Right cardiac atrium (tissue), 5 donors: ENCODE measurements at places on chromosomes 2 and 18. TPM values are rescaled to one million over a fixed set of nuclear protein-coding genes. Genes with fewer than 3 reads are reported as not detected.

- no peak for DNase-seq
These were observed 187.8 kb downstream of the FTCDNL1 start for GRCh38 chr2:199663157-199663556.

DNA sequence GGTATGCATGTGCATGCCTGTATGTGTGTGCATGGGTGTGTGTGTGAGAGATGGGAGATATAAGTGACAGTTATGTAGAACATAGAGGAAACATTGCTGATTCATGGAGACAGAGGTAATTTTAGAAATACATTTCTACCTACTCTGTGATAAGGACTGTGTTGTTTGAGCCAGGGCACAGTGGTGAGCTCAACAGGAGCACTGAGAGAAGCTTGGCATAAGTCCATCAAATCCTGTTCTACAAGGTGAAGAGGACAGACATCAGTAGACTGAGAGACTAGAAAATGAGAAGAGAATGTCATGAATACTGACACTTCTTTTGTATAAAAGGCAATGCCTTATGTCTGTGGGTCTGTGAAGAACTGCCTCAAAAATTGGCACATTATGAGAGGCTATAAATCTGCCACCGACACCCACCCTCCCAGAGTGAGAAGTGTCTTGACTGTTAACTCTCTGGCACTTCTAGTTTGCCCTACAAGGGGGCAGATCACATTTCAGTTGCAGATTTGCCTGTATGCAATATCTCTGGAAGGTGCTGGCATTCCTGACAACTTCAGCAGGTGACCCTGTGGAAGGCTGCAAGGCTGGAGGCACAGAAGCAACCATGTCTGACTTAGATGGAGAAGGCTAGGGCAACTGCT, 962.3 kb upstream of the NRXN1 start:
- no peak for DNase-seq

DNA sequence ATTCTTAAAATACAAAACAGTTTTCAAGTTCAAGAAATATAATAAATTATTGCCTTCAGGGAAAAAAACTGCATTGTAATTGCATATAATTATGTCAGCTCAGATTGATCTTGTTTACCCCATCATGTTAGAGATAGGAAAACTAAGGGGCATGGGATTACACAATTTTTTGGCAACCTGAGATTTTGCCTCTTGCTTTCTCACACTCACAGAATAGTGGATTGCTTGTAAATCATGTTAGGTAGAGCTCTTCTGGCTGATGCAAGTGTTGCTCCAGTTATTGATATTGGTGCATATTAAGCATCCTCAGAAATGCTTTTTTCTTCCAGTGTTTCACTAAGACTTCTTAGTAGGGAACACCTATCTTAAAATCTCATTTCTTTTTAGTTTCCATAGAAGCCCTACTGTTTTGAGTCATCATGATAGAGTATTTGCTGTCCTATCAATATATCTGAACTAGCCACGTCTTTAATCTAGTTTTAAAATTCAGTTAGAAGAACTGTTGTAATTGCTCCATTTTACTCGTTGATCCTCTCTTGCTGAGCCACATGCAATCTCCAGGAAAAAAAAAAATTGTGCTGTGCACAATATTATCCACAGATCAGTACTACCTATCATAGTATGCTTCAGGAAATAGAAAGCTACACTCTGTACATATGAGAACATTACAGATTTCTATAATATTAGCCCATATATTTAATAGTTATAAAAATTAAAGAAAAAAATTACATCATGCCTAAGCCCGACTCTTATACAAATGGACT, 393.1 kb downstream of the LRP1B start:
- no peak for DNase-seq

DNA sequence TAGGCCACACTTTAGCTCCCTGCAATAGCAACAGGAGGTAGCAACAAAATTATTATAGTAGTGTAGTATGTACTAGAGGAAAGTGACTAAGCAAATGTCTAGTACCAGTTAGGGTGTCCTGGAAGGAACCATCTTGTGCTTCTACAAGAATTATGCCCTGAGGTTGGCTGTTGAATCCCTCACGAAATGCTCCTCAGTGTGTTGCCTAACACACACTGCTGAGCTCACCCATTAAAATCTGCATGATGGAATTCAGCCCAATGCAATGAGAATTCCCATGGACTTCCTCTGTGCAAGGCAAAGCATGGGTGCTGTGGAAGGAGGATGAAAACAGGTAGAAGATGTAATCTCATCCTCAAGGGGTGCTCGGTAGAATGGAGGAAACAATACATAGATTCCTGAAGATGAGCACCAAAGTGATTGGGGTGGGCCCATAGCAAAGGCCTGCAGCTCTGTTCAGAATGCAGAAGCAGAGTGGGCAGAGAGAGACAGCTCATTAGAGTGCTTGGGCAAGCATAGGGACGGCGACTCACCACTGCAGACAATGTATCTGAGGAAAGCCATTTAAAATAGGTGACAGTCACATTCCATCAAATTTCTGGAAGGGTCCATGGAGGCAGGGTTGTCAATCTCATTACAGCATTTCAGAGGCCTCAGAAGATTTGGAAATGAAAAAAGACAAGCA, 1.2 kb upstream of the UGT1A7 start:
- DNase-seq: no peak

GRCh38 chr2:167191588-167191987, 303.3 kb downstream of the XIRP2 start:
- DNase-seq: no peak

DNA sequence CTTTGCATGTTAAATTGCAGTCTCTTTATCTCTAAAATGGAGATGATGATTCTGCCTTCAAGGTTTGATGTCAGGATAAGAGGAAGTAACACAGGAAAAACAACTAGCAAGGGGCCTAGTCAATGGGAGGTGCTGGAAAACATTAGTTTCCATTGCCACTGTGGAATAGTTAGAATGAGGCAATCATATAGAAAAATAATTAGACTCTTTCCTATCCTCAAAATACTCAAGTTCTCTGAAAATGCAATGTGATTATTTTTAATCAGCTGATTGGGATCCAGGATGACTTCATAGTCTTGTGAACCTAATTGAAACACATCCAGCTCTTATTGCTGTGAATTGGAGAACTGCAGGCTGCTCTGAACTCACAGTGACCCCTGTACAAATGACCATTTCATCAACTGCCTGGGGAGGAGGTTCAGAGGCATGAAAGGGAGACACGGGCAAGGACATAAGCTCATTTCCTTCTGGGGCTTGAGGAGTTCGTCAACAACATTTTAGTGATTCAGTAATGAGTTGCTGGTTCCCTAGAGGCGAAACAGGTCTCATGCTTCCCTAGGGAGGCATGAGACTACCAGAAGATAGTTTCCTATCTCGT, 422.5 kb downstream of the LPIN1 start:
- no peak for DNase-seq

DNA sequence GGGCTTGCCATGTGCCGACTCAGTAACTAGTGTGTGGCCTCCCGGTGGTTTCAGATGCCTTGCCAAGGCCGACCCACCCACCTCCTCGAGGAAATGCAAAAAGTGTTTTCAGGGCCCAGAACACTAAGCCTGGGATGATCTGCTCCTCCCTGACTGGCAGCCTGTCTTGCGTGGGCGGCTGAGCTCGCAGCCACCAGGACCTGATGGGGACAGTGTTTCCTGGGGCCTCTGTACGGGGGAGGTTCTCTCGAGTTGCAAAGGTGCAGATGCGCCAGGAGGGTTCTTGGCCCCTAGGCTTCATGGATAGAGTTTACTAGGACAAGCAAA, 85.2 kb downstream of the GLI2 start:
- peak; percentile 69 for DNase-seq

GRCh38 chr2:195343540-195343939, 313.5 kb upstream of the SLC39A10 start:
- DNase-seq: no peak

DNA sequence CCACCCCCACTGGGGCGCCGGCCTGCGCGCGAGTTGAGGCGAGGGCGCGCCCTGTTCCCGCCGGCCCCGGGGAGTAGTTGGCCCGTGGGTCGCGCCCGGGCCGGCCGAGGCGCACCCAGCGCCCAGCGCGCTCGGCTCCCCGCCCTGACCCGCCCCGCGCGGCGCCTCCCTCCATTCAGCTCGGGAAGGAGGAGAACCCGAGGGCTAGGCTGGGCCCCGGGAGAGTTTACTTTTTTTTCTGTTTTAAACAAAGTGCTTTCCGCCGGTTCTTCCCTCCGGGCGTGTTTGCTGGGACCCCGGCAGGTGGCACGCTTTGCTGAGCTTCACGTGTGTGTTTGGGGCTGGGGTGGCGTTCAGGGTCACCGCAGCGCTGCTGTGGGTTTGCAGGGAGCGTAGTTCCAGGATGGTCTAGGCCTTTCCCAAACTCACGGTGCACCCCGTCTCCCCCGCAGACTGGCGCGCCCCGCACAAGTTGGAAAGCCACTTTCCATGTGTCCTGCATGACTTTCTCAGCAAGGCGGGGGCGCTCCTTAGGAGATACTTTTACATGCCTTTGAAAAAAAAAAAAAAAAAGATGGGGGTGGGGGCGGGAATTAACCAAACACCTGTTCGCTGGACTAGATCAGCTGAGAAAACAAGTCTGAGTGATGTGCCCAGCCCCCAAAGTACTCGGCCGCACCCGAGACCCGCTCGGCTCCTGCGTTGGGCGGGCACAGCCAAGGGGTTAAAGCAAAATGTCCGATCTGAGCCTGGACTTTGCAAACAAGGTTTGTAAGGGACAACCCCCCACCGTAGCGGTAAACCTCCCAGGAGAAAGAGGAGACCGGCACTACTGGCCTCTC, 825 bp downstream of the ITGA6 start:
- DNase-seq: peak; percentile 53

- DNase-seq: no peak
These were observed 213.1 kb downstream of the MCFD2 start for GRCh38 chr2:46702537-46702936.

DNA sequence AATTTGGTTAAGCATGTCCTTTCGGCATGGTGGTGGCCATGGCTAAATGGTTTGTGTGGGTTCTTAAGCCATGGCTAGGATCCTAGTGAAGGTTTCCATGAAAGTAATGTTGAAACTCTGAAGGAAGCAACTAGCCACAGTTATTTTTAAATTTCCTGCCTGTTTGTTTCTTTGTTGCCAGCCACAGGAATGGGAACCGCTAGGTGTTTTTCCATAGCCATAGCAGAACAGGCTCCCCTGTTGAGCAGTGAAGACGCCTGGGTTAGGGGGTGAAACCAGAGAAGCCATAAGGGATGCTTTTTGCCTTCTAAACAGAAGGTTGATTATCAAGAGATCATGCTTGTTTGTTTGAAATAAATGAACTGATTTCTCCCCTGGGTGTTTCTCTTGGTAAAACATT, 60.1 kb upstream of the CHMP1B start:
- DNase-seq: no peak

ASNSD1 gene
- total RNA-seq: 33.2 TPM

CPO gene
- total RNA-seq: 0.31 TPM

GRCh38 chr2:117703858-117704257, 110.6 kb upstream of the DDX18 start:
- DNase-seq: no peak

SAP130 gene
- 12.7 TPM for total RNA-seq

GRCh38 chr2:239544143-239544917, 143.5 kb upstream of the HDAC4 start:
- DNase-seq: no peak

DNA sequence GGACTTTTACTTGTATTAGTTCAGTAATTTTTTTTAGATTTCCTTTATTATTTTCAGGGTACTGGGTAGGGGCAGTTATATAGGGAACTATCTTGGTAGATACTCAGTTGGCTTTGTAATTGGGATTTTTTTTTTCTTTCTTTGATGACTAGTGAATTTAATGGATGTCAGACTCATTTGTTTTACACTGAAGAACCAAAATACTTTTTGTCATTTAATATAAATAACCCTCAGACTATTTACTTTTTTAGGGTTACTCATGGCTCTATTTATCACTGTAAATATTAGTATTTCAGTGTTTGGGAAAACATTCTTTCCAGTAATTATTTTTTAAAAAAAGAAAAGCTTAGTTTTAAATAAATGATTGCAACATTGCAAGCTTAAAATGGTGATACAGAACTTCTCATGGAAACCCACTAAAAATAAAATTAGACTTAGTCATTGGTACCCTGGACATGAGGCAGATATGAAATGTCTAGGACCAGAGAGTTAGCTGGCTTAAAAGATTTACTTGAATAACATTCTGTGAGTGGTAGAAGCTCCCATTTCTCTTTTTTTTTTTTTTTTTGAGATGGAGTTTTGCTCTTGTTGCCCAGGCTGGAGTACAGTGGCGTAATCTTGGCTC, 74.4 kb upstream of the CYP20A1 start:
- no peak for DNase-seq

KHK gene
- 3.0 TPM for total RNA-seq

DNA sequence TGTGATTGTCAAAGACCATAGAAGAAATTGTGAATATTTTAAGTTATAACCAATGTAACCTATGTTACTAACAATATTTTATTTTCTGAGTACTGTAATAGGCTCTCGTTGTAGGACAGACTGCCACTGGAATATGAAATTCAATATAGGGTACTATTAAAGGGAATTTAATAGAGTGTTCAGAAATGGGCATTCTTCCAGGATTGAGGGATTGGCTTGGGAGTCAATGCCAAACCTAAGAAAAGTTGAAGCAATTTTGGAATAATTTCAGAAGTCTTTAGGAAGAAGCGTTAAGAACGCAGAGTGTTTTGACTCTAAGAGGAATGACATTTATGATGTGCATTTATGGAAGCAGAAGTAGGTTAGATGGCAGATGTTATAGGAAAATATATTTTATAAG, 79.0 kb downstream of the ACVR2A start:
- DNase-seq: no peak

DNA sequence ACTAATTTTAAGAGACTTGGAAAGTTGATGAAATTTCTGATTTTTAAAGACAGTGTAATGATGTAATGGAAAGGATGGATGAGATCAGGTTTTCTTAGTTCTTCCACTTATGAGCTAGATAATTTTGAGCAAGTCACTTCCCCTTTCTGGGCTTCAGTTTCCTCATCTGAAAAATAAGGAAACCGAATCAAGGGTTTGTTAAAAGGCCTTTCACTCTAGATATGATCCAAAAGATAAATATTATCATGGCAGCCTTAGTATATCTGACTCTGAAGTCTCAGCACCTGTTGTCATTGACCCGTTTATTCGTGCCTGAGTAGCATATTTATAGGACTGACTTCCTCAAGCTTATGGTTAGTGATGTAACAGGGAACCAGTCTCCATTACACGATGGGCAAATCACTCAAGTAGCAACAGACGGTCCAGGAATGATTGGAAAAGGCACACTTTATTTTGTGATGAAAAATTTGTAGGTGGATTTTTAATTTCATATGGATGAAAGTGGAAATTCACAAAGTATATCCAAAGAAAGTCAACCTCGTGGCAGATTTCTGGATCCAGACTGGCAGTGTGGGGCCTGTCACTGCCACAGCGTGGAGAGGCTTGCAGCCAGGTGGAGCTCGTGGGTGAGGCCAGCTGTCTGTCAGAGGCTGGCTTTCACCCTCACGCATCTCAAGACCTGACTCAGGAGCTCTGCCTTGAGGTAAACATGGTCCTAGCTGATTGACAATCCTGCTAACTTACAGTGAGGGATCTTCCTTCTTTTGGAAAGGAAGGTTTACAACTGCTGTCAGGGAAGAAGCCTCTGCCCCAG, 137.9 kb upstream of the CXCR4 start:
- DNase-seq: no peak

GRCh38 chr18:48947560-48947959, 3.2 kb downstream of the SMAD7 start:
- DNase-seq: peak; percentile 85

UGT1A6 gene
- not detected for total RNA-seq

SCN3A gene
- total RNA-seq: 0.26 TPM

- DNase-seq: no peak
These were observed 767.7 kb downstream of the TSN start for GRCh38 chr2:122523143-122523542.

TUBB8B gene
- not detected for total RNA-seq

FOXI3 gene
- not detected for total RNA-seq
